T-helper 1 cell (primary cell): ENCODE measurements at places on chromosomes 7 and 10.

- DNase-seq, result no peak
These were observed 378.0 kb upstream of the SEMA3D start for GRCh38 chr7:85564861-85565260.

GRCh38 chr10:44935201-44935965, 24.2 kb upstream of the RASSF4 start:
- no peak for DNase-seq

DNA sequence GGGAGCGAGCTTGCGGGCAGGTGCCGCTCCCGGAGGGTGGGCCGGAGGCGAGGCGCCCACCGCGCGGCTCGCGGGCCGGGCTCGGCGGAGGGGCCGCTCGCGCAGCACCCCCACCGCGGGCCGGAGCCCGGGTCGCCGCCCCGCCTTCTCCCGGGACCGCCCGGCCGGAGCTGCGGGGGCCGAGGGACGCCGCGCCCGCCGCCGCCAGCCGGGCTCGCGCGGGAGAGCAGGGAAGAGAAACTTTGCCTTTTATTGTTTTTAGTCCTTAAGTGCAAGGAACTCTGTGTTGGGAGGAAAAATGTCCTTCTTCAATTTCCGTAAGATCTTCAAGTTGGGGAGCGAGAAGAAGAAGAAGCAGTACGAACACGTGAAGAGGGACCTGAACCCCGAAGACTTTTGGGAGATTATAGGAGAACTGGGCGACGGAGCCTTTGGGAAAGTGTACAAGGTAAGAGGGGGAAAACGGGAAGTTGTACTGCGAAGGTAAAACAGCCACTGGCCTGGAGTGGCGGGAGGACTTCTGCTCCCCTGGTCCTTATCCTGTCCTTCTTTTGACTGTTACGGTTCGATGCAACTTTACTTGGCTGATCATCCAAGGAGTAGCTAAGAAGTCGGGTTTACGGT, 620 bp downstream of the SLK start:
- DNase-seq, result no peak

- no peak for DNase-seq
These were observed 75.0 kb downstream of the LANCL2 start for GRCh38 chr7:55440040-55440690.
